Panc1 (cell line): ENCODE measurements at places on chromosomes 7 and 10.

DNA sequence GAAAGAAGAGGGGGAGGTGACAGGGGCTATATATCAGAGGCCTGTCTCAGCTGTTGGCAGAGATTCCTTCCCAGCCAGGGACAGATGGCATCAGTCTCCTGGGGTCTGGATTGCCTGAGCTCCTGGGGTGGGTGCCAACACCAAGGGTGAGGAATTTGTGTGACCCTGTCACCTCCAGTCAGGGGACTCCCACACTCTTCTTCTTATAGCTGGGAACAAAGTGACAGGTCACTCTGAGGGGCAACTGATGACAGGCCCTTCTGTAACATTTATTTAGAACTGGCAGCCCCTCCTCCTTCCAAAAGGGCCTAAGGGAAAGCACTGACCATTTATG is 53.7 kb upstream of the DUSP5 start:
- DNase-seq, result no peak

GRCh38 chr7:100949227-100949932 is at the start of gene MUC3A:
Gene MUC3A (plus strand): TSS chr7:100949534. CDS start chr7:100949625, 91 bp downstream.
- no peak for DNase-seq

DNA sequence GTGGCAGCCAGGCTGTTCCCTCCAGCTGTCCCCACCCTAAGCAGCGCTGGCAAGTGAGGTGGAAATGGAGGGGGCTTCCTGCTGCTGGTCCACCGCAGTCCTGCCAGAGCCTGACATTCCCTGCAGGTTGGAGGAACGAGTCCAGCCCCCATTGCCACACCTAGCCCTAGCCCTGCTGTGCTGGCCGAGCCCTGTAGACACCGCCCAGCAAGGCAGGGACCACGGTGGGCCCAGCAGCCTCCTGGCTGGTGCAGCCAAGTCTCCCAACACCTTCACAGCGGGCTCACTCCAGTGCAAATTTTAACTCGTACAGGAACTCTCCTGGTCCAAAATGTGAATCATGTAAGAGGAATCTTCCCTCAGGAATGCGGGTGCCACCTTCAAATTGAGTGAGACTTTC is 116.3 kb downstream of the PAXIP1 start:
- DNase-seq, result no peak

GRCh38 chr10:73333202-73333601 is 25.5 kb downstream of the CFAP70 start:
- no peak for DNase-seq

DNA sequence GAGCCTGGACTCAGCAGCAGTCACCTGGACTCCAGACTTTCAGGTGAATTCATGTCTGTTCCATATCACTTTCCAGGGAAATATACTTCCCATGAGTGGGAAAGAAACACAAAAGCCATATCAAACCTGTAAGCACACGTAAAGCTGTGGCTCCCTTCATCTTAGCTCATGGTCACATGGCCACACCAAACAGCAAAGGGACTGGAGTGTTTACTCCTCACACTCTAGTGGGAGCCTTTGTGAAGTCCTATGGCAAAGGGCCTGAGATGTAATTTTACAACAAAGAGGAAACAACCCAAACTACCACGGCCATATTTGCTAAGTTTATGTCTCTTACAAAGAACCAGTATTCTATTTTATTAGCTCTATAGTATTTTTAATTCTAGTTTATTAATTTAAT is 16.3 kb downstream of the SFTPA1 start:
- DNase-seq, result no peak

- no peak for DNase-seq
Observed at GRCh38 chr7:77239471-77239870, 39.9 kb upstream of the FGL2 start.

- DNase-seq, result no peak
Observed at GRCh38 chr7:71752171-71752935, 620.4 kb downstream of the GALNT17 start.

DNA sequence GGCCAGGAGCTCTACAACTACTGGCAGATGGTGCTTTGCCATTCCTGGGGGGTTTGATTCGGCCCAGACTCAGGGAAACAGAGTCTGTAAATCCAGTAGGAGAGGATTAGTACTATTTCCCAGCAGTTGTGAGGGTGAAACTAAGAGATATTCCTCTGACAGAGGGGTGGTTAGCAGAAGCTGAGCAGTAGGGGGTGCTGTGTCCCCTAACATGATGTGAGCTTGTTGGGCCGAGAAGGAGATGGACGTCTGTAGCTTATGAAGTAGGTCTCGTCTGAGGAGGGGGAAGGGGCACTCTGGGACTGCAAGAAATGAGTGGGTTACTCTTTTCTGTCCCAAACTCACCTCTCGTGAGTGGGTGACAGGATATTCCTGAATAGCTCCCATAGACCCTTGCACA is 179.2 kb upstream of the MBL2 start:
- no peak for DNase-seq

GRCh38 chr10:69449841-69450240 is 1.4 kb upstream of the TSPAN15 start:
- DNase-seq, result peak; percentile 69

DNA sequence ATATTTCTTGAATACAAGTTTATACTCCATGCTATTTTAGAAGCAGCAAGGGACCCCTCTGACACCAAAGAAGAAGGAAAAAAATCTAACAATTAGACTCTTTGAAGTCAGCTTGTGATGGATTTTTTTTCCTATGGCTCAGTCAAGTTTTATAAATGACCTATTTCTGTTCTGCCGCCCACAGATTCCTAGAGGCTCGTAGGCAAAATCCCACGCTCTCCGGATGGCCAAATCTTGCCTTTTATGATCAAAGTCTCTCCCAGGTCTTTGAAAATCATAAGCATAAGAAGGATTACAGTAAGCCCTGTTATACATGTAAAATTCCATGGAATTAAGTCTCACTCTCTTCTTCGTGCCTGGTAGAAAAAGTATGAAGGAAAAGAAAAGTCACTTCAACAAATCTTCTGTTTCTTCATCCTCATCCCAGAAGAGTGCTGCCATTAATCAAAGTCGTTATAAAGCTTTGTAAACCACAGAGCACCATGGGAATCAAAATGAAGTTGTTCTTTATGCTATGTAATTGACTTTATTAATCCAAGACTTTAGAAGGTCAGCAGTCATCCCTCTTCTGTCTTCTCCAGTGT is 33.1 kb downstream of the ASB13 start:
- no peak for DNase-seq

DNA sequence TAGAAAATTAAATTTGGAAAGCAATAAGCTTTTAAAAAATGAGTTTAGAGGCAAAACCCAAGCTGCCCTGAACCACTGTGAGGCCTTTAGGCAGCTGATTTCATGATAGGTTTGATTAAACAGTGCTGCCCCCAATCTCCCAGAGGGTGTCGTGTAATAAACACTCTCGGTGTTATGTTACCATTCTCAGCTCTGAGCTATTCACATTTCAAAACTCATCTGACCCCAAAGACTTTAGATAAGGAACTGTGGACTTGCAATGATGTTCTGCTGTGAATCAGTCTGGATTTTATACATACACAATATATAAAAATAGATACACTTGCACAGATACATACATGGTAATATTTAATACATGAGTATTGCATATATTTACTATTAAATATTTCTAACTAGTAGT is 120.4 kb downstream of the MALRD1 start:
- DNase-seq, result no peak
